ENCODE measurements at places on chromosomes 16 and 17.

DNA sequence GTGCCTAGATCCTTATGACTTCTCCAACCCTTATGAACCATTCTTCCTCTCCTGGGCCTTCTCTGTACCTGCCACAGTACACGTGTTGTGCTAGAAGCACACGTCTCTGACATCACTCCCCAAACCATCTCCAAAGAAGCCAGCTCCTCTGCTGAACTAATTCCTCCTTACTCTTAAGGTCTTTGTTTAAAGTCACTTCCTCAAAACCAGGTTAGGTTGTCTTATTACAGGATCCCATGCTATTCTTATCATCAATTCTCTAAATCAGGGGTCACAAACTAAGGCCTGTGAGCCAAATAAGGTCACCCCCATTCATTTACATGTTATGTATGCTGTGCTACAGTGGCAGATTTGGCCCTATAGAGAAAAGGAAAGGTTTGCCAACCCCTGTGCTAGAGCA, 4.0 kb downstream of the SUPT6H start:
- peak; percentile 32 for DNase-seq

DNA sequence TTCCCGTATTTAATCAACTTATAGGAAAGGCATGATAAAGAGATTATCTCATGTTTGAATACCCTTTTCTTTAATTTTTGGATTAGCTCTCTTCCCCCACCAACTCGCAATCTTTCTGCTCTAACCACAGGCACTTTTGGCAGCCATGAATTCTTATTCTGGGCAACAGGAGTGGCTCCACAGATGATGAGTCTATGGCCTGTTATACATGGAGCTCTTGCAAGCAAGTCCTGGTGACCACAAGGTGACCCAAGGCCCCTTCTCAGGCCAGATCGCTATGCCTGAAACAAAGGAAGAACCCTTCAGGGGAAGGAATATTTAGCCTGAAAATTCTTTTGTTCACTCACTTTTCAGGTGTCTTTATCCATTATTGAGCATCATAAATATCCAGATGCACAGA, 10.8 kb upstream of the ZNF267 start:
- DNase-seq: no peak

DNA sequence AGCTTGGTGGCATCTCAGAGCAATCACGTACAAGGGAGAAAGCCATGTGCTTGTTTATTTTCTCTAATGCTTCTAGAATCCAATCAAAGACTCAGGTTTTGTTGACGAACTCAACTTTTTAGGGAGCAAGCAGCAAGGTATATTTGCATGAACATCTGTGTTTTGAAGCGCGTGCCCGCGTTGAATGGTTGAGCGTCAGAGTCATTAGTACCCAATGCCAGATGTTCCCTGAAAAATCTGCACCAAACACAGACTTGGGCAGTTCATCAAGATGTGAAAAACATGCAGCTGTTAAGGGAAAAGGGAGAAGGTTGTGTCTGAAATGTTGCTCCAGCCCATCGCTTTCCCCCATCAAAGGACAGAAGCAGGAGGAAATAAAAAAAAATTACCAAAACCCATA, 170.4 kb downstream of the SNX29 start:
- DNase-seq: no peak

GRCh38 chr17:31269578-31269983, 27.5 kb downstream of the OMG start:
- no peak for DNase-seq

All from NB4 (cell line).